ENCODE measurements at places on chromosomes 6 and 20. TPM values are rescaled to one million over a fixed set of nuclear protein-coding genes. Genes with fewer than 3 reads are reported as not detected.

- no peak for DNase-seq
These were observed 4.0 kb downstream of the MAP3K5 start for GRCh38 chr6:136788069-136788902.

DNA sequence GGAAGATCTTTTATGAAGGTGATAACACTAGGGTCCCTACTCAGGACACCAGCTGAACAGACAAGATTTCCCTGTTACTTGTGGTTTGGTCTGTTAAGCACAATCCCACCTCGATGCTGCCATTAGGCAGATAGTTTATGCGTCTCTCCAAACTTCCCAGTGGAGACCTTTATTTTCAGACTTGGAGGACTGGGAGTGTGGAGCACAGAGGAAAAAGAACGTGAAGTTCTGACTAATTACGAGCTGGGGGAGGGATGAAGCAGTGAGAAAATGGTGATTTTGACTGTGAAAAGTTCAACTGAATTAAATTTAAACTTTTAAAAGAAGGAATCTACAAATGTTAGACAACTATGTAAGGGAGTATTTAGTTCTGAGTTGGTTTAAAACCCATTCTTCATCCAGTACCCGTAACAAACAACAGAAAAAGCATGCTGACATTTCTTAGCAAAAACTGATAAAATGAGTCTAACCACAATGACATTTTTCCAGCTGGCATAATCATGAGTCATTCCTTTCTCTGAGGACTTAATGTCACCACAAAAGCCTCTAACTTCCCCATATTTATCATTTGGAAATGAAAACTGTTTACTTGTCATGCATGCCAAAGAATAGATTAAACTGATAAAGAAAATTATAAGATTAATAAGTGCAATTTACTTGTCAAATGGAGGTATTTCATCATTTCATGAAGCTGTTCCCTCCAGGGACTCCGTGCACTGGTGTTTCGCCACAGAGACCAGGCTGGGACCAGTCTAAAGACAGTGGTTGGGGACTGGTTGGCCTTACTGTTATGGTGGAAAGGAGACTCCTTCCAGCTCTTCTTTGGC lies 113.3 kb upstream of the SSTR4 start:
- DNase-seq = no peak

- no peak for DNase-seq
These were observed 76.7 kb downstream of the PSMB1 start for GRCh38 chr6:170476360-170476759.

DNA sequence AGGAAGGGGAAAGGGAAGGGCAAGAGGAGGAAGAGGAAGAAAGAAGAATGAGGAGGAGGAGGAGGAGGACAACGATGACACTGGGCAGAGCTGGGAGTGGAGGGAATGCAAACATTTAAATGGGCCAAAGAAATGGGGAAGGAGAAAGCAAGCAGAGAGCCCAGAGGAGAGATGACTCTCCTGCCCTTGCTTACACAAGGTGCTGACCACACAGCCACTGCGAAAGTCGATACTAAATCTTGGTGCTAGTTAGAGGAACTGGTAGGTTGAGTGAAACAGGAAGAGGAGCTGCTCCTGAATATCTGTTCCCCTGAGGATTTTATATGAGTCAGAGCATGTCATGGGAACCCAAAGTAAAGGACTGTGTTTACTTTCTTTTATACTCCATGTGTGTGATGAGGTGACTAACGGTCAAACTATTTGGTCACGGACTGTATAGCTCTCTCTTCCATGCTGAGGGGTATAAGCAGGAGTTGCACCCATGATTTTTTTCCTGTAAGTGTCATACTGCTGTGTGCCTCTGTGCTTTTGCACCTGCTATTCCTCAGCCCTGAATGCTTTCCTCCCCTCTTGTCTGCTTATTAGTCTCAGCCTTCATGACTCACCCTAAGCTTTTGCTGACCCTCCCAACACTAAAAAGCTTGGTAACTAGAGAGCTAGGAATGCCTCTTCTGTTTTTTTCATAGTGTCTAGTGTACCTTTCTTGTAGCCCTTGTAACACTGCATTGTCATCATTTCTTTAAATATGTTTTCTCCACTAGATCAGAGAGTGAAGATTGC lies 9.5 kb upstream of the PAQR8 start:
- no peak for DNase-seq

SPAG4 gene
- total RNA-seq = 3.3 TPM

DNA sequence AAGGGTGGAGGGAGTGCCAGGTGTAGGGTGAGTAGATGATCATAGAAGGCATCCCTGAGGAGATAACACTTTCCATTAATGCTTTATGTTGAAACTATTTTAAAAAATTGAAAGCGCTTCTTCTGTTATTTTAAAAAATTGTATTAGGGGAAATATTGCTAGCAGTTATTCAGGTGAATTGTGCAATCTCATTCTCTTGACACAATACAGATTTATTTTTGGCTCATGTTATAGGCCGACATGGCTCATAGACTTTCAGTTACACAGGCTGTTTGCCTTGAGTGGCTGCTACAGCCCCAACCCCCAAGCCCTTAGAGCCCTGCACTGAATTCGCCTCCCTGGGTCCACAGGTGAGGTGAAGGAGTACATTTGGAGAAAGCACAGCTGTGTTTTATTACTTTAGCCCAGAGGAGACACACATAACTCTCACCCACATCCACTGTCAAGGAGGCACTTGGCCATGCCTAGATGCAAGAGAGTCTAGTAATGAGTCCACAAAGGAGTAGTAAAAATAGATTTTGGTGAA lies 228.2 kb downstream of the RFPL4B start:
- no peak for DNase-seq

CALHM4 gene
- not detected for total RNA-seq

GRCh38 chr20:59223750-59224149 lies 60.1 kb downstream of the ZNF831 start:
- DNase-seq = no peak

ANKS1A gene
- total RNA-seq = 44.4 TPM

DNA sequence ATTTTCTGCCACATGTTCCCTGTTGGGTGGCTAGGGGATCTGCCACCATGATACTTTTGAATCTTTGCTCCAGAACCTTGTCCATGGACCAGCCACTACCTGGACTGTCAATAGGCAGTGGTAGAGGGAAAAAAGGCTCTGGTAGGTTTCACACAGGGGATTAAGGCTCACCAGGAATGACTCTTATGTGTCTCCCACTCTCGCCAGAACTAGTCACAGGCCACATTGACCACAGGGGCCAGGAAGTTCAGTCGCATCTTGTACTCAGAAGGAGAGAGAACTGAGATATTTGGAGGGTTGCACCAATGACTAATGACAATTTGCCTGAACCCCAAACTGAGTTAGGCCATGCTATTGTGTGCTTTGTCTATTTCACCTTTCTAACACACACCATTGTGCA lies 23.6 kb upstream of the APCDD1L start:
- DNase-seq = no peak

TPMT gene
- total RNA-seq = 6.5 TPM

GRCh38 chr6:162539321-162539720 lies 188.2 kb downstream of the PRKN start:
- DNase-seq = no peak

F13A1 gene
- 160 TPM for total RNA-seq

DNA sequence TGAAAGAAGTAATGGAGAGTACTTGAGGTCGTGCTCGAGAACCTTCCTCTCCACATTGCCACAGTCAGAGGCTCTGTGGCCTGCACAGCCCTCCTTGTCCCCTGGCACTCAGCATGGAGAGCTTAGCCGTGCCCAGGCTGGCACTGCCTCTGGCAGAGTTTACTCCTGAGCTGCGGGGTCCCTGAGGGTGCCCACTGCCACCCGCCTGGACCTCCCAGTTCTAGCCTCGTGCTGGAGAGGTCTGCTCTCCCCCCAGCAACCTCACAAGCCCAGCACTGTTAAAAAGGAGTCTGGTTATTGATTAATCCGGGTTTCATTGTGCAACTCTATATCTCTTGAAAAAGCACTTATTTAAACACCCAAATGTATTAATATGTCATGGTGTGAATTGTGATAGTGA lies 226.8 kb downstream of the TMEM242 start:
- DNase-seq = no peak

DNA sequence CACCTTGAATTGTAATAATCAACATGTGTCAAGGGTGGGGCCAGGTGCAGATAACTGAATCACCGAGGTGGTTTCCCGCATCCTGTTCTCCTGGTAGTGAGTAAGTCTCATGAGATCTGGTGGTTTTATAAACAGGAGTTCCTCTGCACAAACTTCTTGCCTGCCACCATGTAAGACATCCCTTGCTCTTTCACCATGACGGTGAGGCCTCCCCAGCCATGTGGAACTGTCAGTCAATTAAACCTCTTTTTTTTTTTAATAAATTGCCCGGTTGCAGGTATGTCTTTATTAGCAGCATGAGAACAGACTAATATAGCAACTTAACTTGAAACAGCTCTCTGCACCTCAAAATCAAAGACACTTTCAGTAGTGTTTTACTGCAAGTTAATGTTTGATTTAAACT lies 121.6 kb downstream of the OGFRL1 start:
- DNase-seq = no peak

DNA sequence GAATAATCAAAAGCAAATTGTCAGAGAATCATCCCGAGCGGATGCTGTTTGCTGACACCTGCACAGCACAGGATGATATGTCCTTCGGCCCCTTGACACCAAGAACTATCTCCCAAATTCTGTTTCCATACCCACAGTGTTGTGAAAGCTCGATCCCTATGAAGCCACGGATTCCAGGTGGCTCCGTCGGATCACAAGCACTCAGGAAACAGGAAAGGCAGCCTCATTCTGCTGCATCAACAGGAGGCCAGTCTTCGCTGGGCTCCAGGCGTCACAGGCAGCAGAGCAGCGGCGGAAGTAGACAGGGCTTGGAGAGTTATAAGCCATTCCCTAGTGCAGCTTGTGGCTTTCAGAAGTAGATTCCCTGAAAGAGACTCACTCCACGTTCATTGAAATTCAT lies 342.3 kb downstream of the C6orf118 start:
- DNase-seq = no peak

AGPAT4 gene
- total RNA-seq = 17.9 TPM

TMEM244 gene
- not detected for total RNA-seq

GSTA1 gene
- 1.7 TPM for total RNA-seq

GRCh38 chr6:150631283-150631983 lies 31.7 kb downstream of the PLEKHG1 start:
- DNase-seq = no peak

DNA sequence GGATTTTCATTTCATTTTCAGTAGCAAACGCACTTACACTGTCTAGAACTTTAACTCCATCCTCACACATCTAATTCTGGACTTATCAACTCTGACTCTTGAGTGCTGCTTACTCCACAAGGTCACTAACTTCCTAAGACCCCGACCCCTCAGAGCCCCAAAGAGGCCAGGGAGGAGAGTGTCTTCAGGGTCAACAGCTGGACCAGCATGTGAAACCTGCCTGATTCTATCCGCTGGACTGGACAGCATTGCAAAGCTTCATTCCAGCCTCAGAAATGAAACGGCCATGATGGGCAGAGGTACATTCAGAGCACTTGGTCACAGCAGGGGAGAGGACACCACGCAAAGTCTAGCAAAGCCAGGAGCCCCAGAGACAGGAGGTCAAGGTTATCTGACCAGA lies 9.1 kb downstream of the RNASET2 start:
- DNase-seq = no peak

- no peak for DNase-seq
These were observed 48.7 kb upstream of the TAB2 start for GRCh38 chr6:149268768-149269167.

GRCh38 chr6:146620655-146621054 lies 21.9 kb downstream of the ADGB start:
- no peak for DNase-seq

DNA sequence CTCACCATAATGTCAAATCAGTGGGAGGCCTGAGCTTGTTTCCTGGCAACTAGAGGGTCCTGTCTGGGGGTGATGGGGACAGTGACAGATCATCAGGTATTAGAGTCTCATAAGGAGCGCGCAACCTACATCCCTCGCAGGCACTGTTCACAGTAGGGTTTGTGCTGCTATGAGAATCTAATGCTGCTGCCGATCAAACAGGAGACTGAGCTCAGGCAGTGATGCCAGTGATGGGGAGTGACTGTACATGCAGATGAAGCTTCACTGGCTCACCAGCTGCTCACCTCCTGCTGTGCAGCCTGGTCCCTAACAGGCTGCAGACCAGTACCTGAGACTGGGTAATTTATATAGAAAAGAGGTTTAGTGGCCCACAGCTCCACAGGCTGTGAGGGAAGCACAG lies 147.3 kb downstream of the TTLL2 start:
- no peak for DNase-seq

- no peak for DNase-seq
These were observed 83.3 kb upstream of the PDE10A start for GRCh38 chr6:165746331-165746730.

NHLRC1 gene
- 1.6 TPM for total RNA-seq

DNA sequence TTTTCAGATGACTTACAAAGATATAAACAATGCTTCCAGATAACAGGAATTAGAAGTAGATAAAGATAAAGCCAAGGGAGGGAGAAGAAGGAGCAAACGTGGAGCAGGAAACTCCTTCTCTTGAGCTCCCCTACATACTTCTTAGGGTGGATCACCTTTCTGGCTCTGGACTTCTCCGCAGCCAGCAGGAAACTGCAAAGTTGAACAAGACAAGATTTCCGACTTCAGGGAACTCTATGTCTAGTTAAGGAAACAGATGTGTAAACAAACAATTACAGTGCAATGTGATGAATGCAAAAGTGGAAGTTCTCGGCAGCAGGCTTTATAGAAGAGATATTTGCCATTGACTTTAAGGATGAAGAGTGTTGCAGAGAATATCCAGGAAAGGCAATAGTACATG lies 134.0 kb upstream of the MARCKS start:
- DNase-seq = no peak

GRCh38 chr6:160919723-160920440 lies 71.7 kb upstream of the MAP3K4 start:
- no peak for DNase-seq

TNFRSF6B gene
- total RNA-seq = 5.9 TPM

- DNase-seq = no peak
These were observed 721.2 kb downstream of the MAFB start for GRCh38 chr20:39967806-39968205.

- DNase-seq = no peak
These were observed 37.7 kb upstream of the MAFB start for GRCh38 chr20:40726776-40727175.

SIRPB2 gene
- 27.3 TPM for total RNA-seq

RALY gene
- 114 TPM for total RNA-seq

DNA sequence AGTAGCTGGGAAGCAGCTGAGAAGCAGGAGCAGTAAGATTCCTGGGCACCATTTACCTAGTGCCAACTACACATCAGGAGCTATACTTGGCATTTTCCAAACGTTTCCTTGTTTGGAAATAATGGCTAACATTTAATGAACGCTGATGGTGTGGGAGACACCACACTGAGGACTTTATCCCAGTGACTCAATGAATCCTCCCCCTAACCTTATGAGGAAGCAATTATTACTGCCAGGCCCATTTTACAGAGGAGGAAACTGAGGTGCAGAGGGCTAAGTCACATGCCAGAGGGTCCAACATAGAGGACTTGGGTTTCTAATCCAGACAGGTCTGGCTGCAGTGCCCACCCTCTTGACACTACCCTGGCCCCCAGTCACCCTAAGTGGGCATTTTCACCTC lies 6.1 kb downstream of the PTGIS start:
- no peak for DNase-seq

PDE7B gene
- 6.9 TPM for total RNA-seq

CGA gene
- total RNA-seq = not detected

KCNG1 gene
- 0.39 TPM for total RNA-seq

Measured in aorta (tissue), 5 donors.